ENCODE measurements at places on chromosomes 6 and 20.
A peak's percentile ranks its signal among the peaks of the same experiment; 100 is the strongest.

GRCh38 chr6:3669916-3670315, 81.6 kb downstream of the PXDC1 start:
- no peak for DNase-seq

DNA sequence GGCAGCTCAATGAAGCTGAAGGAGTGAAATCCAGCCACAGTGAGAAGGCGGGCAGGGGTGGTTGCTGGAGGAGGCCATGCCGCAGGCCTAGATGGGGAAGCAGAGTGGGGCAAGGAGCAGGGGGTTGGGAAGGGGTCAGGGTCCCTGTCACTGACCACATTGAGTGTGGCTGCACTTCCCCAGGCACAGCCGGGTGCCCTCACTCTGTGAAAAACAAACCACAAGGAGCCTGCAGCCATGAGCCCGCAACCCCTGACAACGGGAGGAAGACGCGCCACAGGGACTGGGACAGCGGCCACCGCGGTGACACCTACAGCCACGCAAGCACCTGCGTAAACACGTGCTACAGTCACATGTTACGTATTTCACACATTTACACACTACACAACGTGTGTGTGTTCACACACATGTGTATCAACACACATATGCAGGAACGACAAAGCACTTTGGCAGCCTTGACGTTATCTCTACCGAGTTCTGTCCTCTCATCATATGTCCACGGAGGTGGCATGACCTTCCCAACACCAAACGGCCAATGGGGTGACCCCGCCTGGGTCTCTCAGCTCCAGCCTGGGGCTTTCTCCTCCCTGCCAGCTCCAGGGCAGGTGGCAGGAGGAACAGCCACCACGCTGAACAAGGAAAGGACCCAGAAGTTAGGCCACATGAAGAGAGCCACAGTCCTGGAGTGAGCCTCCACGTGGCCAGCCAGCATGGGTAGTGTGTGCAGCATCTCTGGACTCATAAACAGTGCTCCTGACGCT, 137.6 kb upstream of the RPS6KA2 start:
- DNase-seq: no peak

- peak; percentile 46 for DNase-seq
Observed at GRCh38 chr6:149961728-149962425, 1.9 kb upstream of the ULBP1 start.

- no peak for DNase-seq
Observed at GRCh38 chr6:67393356-67393755, 1241.7 kb upstream of the ADGRB3 start.

GRCh38 chr6:104095661-104096416, 763.9 kb downstream of the HACE1 start:
- peak; percentile 10 for DNase-seq

DNA sequence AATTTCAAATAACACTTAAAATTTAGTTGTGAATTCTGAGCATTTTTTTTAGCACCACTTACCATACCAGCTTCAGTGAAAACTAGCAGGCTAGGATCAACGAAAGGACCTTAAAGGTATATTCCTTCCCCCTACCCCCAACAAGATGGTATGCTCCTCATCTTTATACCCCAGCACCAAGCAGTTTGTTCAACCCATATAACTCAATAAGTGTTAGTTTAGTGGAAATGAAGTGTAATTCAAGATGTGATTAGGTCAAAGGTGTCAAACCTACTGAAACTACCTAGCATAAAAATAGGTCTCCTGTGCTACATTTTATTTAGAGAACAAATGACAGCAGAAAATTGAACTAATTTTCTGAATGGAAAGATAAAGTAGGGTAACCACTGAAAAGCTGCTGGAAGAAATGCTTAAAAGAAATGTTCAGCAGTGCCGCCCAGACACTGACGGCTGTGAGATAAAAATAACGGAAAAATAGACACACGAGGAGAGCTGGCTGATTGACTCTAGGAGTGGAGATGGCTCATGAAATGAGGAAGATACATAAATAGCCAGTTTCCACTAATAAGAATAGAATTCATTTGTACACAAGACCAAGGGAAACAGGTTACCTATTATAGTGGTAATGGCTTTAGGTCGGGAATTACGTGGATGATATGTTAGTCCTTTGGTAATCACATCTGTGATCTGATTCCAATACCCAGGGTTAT, 94.8 kb downstream of the IPCEF1 start:
- DNase-seq: no peak

DNA sequence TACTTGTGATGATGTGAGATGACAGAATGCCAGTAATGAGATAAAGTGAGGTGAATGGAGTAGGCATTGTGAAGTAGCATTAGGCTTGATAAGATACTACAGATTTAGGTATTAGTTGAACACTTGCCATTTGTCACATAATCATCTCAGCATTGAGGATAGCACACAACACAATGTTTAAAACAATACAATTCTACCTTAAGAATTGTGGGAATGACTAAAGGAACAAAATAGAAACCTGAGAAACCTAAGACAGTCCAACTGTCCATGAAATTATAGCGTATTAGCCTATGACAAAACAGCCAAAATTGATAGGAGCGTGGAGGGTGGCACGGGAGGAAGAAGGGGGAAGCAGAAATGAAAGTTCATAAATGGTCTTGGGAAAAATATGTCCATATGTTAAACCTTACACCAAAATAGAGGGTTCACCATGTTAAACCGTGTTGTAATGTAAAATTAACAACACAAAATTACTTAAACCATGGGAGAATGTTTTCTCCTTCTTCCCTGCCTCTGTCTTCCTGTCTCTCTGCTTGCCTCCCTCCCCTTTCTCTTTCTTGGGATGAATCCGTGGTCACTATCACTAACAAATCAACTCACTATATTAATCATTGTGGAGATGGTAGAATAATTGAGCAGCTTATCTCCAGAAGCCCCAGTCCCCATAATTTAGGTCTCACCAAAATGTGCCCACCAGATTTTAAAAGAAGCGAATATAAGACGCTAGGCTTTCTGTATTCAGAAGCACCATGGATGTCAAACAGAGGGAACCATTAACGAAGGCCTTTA, 33.0 kb upstream of the HFE start:
- DNase-seq: no peak

GRCh38 chr20:2741463-2741862, 48.9 kb downstream of the EBF4 start:
- DNase-seq: no peak

DNA sequence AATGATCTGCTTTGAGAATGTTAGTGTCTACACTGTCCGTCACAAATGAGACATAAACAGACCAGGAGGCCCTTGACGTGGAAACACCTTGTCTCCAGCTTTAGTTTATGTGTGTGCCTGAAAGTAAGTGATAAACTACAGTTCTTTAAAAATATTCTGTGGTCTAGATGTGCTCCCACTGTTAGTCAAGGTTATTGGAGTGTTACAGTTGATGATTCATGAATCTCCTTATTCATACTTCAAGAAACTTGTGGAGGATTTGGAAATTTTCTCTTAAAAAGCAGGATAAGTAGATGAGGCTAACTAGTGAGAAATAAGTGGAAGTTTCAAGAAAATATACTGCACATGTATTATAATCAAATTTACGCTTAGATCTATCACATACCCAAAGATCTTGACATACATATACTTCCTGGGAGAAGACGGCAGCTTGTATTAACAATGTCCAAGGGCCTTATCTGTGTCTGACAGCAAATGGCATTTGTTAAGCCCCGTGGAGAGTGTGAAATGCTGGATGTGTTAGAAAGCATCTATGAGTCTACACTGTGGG, 90.5 kb upstream of the MBOAT1 start:
- DNase-seq: no peak

- no peak for DNase-seq
Observed at GRCh38 chr6:47298475-47298874, 11.2 kb downstream of the TNFRSF21 start.

DNA sequence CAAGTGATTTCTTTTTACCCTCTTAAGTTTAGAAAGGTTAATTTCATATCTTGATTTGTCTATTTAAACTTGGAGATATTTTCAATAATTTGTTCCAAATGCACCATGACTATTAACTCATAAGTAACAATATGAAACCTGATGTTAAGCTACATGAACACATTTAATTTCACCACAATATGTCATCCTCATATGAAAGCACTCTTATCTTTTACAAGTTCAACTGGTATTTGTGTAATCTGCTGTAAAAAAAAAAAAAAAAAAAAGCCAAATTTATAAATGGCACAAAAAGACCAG, 110.4 kb downstream of the HFE start:
- no peak for DNase-seq

DNA sequence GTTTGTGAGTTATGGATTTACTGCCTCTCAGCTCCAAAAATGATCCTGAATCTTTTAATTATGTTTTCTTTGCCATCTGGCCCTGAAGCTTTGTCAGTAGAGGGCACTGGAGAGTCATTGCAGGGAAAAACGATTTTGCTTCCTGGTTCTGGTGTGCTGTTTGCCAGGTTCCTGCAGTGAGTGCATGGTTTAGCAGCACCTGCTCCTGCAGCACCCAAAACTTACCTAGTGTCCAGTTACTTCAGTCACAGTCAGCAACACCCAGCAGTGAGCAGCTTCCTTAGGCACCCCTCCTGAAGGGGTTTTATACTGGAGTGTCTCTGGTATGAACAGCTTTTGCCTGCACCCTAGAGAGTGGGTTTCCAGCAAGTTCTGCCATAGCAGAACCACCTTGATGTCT, 6.0 kb upstream of the TRIM26 start:
- DNase-seq: peak; percentile 73

DNA sequence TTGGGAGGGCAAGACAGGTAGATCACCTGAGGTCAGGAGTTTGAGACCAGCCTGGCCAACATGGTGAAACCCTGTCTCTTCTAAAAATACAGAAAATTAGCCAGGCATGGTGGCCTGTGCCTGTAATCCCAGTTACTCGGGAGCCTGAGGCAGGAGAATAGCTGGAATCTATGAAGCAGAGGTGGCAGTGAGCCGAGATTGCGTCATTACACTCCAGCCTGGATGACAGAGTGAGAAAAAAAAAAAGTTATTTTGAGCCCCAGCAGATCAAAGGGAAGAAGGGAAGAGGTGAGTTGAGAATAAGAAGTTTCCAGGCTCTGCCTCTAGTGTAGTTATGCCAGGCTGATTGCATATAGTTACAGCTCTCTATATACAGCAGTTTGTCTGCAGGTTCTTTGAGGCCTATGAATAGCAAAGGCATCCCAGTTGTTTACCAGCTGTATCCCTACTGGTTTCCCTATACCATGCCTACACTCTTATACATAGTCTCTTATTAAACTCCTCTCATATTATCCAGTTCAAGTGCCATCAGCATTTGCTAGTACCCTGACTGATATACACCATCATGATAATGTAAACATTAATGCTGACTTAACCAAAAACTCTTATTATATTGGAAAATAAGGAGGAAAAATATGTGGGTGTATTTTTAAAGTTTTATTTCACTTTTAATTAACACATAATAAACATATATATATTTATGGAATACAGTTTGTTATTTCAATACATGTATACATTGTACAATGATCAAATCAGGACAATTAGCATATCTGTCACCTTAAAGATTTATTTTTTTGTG, 823.6 kb upstream of the ADGRB3 start:
- DNase-seq: no peak

DNA sequence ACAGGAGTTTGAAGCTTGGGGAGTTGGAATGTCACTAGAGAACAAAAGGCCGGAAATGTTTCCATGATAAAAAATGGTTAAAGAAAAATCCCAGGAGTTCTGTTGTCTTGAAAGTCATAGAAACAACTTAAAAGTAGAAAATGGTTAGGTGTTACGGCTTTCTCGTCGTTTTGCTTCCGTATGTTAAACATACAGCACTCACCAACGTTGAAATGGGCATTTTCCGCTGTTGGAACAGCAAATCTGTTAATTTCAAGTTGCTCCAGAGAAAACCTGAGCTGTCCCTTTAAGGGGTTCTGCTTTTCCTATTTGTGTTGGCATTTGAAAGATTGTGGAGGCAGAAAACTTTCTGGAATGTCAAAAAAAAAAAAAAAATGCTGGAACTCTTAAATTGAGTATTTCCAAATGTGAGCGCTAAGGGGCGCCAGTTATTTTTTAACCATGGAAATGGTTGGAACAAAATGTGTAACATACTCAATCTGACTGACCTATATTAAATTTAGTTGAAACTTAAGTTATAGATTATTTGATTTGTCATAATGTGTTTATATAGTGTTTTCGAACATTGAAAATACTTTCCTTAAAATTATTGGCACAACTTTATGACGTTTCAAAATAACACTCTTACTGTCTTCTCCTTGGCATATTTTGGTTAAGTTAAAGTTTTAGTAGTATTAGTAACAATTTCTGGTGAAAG, 2.2 kb downstream of the QKI start:
- DNase-seq: no peak

DNA sequence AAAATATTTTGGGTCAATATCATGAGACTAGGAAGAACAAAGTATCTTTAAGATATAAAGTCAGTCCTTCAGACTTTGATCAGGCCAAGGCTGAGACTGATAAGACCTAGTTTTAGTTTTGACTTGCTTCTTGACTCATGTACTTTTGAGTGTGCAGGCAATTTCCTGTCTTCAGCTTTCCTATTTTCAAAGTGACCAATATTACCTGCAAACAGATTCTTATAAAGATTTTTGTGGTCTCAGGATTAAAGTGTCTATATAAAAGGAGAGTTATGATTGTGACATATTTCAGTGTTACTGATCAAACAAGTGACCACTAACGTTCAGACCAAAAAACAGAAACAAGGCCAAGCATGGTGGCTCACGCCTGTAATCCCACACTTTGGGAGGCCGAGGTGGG, 36.0 kb upstream of the AKIRIN2 start:
- DNase-seq: no peak

GRCh38 chr6:365835-366234, 25.7 kb upstream of the IRF4 start:
- no peak for DNase-seq

- DNase-seq: no peak
Observed at GRCh38 chr6:32886681-32887383, 32.8 kb downstream of the PSMB9 start.

GRCh38 chr20:23132293-23132929, 46.3 kb upstream of the CD93 start:
- no peak for DNase-seq

- DNase-seq: no peak
Observed at GRCh38 chr6:8065519-8065911, 1.3 kb upstream of the BLOC1S5 start.

DNA sequence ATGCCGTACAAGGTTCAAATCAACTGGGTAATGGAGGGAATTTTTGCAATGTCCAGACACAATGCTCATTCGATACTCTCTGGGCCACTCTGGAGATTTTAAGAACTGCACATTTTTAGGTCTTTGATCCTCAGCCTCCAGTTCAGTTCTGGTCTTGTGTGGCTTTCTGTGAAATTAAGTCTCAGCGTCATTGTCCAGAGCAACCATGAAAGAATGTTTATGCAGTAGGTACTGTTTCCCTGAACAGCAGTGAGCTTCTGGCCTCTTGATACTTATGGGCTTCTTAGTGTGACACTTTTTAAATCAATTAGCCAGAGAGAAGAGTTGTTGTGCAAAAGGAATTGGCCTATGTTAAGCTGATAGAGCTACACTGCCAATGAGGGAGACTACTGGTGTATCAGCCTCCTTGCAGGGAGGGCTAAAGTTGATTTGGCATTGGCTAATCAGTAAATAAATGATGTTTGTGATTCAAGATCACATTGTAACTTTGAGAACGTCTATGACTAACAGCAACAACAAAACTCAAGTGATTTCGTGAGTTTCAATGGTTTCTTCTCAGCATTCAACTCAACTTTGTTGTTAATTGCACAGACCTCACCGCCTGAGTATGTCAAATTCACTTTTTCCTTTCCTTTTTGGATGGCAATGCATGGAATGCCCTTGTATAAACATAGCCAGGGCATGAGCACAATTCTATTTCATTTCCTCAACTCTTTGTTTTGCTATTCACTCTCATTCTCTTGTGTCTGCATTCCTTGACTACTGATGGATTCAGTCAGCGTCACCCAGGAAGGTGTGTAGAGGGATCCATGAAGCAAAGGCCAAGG, 85.1 kb downstream of the GJA1 start:
- DNase-seq: no peak

GRCh38 chr6:17935188-17936149, 52.0 kb downstream of the KIF13A start:
- peak; percentile 25 for DNase-seq
